PC-3 (cell line): ENCODE measurements at places on chromosomes 16 and 17.

- H3K4me3 ChIP-seq, result no peak overlapping the region
- no peaks in the 10 kb centered on the region for H3K27me3 ChIP-seq
- H3K4me1 ChIP-seq, result peaks cover 34% of the 10 kb centered on the region
- peaks cover 69% of the 10 kb centered on the region for H3K36me3 ChIP-seq
- no peak overlapping the region for H3K27ac ChIP-seq
Measured at GRCh38 chr17:78993241-78993956, 13.7 kb upstream of the LGALS3BP start.

GRCh38 chr16:50531901-50532300 is 16.3 kb upstream of the NKD1 start:
- no peaks in the 10 kb centered on the region for H3K36me3 ChIP-seq
- H3K27ac ChIP-seq, result no peak overlapping the region
- no peak overlapping the region for H3K4me3 ChIP-seq
- DNase-seq, result no peak

- H3K27me3 ChIP-seq, result no peaks in the 10 kb centered on the region
- H3K4me1 ChIP-seq, result peaks cover 11% of the 10 kb centered on the region
- H3K4me3 ChIP-seq, result no peak overlapping the region
- peak; percentile 16 for DNase-seq
- peaks cover 46% of the 10 kb centered on the region for H3K36me3 ChIP-seq
Measured at GRCh38 chr17:19933221-19933620, 44.4 kb downstream of the AKAP10 start.

DNA sequence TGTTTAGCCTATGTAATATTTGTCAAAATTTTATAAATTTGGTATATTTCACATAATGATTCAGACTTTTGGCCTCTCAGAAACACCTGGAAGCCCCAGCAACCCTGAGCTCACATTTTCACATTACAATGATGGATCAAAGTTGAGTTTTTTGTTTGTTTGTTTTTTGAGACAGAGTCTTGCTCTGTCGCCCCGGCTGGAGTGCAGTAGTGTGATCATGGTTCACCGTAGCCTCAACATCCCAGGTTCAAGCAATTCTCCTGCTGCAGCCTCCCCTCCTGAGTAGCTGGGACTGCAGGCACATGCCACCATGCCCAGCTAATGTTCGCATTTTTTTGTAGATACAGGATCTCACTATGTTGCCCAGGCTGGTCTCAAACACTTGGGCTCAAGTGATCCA is 10.6 kb upstream of the VAT1L start:
- H3K4me3 ChIP-seq, result no peak overlapping the region
- H3K36me3 ChIP-seq, result no peaks in the 10 kb centered on the region
- no peak for DNase-seq
- no peak overlapping the region for H3K27ac ChIP-seq

- DNase-seq, result no peak
- H3K36me3 ChIP-seq, result no peaks in the 10 kb centered on the region
- H3K27ac ChIP-seq, result no peak overlapping the region
- H3K4me1 ChIP-seq, result no peaks in the 10 kb centered on the region
Measured at GRCh38 chr16:982145-983043, 824 bp downstream of the SOX8 start.

- H3K36me3 ChIP-seq, result no peaks in the 10 kb centered on the region
- peaks cover 19% of the 10 kb centered on the region for H3K4me1 ChIP-seq
- no peaks in the 10 kb centered on the region for H3K27me3 ChIP-seq
- no peak overlapping the region for H3K4me3 ChIP-seq
- DNase-seq, result peak; percentile 76
- H3K27ac ChIP-seq, result peak overlapping the region; percentile 89
Measured at GRCh38 chr17:9371019-9371418, 204.6 kb downstream of the STX8 start.

DNA sequence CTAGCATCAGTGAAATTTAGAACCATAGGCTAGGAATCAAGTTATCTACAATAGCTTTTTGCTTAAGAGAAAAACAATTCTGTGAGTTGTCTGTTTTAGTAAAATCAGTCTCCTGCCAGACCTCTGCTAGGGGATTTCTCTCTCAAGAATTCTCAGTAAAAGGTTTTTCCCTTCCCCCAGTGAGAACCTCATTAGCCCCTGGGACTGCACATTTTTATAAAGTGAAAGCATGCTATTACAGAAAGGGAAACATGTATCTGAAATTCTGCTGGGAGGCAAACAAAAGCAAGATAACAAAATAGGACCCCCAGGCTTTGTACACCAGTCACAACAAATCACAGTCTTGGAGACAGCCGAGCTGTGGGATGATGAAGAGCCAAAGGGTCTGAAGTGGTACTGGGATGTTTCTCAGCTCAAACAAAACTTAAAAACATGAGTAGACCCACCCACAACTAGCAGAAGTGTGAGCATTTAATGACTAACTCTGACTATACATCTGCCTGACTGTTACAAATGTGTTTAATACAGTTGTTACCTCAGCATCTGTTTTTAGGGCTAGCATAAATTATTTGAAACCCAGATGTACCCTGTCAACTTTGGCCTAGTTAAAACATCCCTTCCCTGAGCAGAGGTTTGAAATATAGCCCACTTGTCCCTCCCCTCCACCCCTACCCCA is 20.0 kb upstream of the GLG1 start:
- H3K27ac ChIP-seq, result no peak overlapping the region
- no peaks in the 10 kb centered on the region for H3K4me1 ChIP-seq
- peaks cover 70% of the 10 kb centered on the region for H3K36me3 ChIP-seq
- H3K4me3 ChIP-seq, result no peak overlapping the region
- no peak for DNase-seq

DNA sequence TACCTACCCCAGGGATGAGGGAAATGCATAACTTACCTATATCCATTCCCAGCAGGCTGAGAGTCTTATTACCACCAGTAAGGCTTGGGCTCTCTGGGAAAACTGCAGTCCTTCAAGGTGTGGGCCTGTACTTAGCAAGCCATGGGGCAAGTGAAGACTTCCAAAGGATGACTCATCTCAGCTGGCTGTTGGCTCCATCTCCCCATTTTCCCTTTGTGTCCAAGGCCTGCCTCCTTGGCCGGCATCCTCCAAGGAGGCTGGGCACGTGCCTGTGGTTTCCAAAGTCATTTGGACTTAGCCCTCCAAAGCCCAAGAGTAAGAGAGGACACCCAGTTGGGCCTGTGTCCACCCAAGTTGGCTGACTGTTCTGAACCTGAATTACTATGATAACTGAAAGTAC is 89.8 kb downstream of the TMEM100 start:
- H3K27ac ChIP-seq, result no peak overlapping the region
- H3K36me3 ChIP-seq, result no peaks in the 10 kb centered on the region
- H3K4me3 ChIP-seq, result no peak overlapping the region
- DNase-seq, result no peak
- H3K4me1 ChIP-seq, result no peaks in the 10 kb centered on the region
- peaks cover 69% of the 10 kb centered on the region for H3K27me3 ChIP-seq

GRCh38 chr16:27202923-27203506 is 311 bp upstream of the KDM8 start:
- H3K4me3 ChIP-seq, result peak overlapping the region; percentile 77
- DNase-seq, result peak; percentile 78
- no peaks in the 10 kb centered on the region for H3K27me3 ChIP-seq
- no peaks in the 10 kb centered on the region for H3K36me3 ChIP-seq
- peaks cover 5% of the 10 kb centered on the region; the same call in 1 of the 2 replicates for H3K4me1 ChIP-seq

DNA sequence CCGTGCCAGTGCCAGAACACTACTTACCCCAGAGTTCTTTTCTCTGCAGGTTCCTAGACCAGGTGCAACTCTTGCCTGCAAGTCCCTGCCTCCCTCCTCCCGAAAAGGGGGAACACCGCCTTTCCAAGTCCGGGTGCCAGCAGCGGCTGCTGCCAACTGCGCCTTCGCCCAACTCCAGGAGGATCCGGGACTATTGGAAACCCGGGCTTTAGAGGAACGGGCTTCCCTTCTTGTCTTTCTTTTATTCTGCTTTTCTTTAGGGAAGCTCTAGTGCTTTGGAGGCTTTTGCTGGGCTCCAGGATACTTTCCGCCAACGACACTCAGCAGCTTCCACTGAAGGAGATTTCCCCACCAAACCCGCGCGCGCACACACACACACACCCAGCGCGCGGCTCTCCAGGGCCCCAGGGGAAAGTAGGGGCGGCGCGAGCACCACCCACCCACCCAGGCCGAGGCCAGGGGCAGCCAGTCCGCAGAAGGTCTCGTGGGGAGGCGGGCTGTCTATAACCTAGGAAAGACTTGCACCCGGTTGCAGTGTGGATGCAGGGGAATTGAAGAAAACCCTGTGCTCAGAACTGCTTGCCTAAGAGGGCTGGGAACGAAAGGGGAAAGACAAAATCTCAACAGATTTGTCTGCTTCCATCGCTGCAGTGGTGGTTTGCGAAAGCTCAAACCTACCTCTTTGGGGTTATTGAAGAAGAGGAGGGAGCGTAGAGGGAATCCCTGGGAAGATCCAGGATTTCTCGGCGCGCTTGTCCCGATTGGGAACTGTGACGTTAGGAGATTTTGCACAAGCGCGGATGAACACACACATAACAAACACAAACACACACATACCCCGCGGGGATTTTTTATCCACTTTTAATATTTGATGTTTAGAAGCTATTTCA is 977 bp upstream of the CA10 start:
- no peak overlapping the region for H3K4me3 ChIP-seq
- H3K4me1 ChIP-seq, result no peaks in the 10 kb centered on the region
- H3K27ac ChIP-seq, result no peak overlapping the region
- peaks cover 29% of the 10 kb centered on the region for H3K27me3 ChIP-seq

DNA sequence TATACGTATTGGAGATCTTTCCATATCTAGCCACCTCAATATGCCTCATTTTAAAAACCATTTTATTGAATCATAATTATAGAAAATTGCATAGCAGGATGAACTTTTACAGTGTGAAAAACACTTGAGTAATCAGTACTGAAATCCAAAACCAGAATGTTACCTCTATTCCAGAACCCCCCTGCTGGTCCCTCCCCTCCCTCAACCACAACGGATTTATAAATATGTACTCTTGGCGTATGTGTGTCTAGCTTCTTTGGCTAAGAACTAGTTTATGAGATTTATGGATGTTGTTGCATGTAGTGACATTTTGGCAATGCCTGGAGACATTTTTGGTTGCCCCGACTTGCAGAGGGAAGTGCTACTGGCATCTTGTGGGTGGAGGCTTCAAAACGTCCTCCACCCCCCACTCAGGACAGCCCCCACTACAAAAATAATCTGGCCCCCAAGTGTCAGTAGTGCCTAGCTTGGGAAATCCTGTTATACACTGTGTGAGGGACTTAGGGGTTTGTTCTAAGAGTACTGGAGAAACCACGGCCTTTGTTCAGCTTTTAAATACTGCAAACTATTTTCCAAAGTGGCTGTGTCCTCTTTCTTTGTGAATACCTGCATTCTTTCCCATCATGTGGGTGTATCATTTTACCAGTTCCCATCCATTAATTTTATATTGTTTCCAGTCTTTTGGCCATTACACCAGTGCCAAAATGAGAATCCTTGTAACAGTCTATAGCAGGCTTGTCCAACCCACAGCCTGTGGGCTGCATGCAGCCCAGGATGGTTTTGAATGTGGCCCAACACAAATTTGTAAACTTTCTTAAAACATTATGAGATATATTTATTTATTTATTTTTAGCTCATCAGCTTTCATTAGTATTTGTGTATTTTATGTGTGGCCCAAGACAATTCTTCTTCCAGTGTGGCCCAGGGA is 23.7 kb downstream of the ITPRIPL2 start:
- no peaks in the 10 kb centered on the region for H3K27me3 ChIP-seq
- peak overlapping the region; percentile 56 for H3K4me3 ChIP-seq
- peak overlapping the region; percentile 97 for H3K27ac ChIP-seq
- H3K4me1 ChIP-seq, result peaks cover 39% of the 10 kb centered on the region

DNA sequence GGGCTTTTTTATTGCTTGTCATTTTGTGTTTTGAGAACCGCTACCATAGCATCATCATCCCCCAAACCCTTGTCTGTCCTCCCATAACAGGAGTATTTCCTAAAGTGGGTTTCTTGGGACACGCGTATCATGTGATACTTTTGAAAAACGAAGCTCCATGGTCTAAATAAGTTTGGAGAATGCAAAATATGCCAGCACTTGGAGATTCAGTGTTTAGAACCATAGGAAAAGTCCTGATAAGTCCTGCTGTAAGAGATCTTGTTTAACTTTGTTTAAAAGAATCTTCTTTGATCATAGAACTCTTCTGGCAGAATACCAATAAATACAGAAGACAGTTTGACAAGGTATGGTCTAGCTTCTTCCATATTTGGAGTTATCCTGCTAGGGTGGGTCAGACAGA is 59.3 kb downstream of the NKD1 start:
- DNase-seq, result no peak
- H3K4me1 ChIP-seq, result peaks cover 5% of the 10 kb centered on the region; the same call in 1 of the 2 replicates
- no peaks in the 10 kb centered on the region for H3K27me3 ChIP-seq
- H3K4me3 ChIP-seq, result no peak overlapping the region
- no peaks in the 10 kb centered on the region for H3K36me3 ChIP-seq
- H3K27ac ChIP-seq, result no peak overlapping the region

DNA sequence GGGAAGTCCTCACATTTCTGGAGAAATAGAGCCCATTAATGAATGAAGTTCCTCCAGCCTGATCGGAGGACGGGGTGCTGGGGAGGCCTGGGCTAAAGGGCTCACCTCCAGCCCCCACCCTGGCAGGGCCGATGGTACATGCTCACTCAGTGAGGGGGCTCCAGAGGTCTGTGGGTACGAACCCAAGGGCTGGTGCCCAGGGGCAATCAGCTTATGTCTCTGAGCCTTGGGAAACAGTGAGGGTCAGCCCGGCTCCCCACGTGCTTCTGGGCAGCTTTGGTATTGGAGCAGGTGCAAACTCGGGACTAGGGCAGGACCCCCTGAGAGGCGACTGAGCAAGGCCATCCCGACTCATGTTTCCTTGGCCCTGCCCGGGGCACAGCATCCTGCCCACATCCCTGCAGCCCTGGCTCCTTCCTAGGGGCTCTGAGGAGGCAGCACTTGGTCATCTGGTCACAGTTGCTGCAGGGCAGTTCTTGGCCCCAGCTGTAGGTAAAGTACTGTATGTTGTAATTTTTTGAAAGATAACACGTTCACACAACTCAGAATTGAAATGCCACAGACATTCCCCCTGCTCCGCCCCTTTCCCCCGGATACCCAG is 969 bp upstream of the CETP start:
- no peak overlapping the region for H3K27ac ChIP-seq
- H3K27me3 ChIP-seq, result no peaks in the 10 kb centered on the region
- no peak for DNase-seq
- H3K36me3 ChIP-seq, result peaks cover 2% of the 10 kb centered on the region; the same call in 1 of the 2 replicates
- H3K4me3 ChIP-seq, result no peak overlapping the region
- peaks cover 7% of the 10 kb centered on the region; the same call in 1 of the 2 replicates for H3K4me1 ChIP-seq
